ENCODE measurements at places on chromosomes 6 and 20. TPM values are rescaled to one million over a fixed set of nuclear protein-coding genes. Genes with fewer than 3 reads are reported as not detected.

- no peak for DNase-seq
These were observed 657.5 kb downstream of the RFPL4B start for GRCh38 chr6:113004470-113005270.

DNA sequence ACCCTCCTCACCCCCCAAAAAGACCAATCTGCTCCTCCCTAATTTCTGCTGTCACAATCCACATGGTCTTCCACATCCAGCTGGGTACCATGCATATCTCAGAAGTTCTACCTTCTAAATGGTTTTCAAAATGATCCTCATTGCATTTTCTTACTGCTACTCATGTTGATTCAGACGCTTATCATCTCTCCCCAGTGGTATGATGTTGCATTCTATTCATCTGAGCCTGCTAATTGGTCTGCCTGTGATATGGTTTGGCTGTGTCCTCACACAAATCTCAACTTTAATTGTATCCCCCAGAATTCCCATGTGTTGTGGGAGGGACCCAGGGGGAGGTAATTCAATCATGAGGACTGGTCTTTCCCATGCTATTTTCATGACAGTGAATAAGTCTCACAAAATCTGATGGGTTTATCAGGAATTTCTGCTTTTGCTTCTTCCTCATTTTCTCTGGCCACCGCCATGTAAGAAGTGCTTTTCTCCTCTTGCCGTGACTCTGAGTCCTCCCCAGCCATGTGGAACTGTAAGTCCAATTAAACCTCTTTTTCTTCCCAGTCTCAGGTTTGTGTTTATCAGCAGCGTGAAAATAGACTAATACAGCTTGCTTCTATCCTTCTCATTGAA lies 41.4 kb upstream of the CLIC5 start:
- DNase-seq: no peak

DNA sequence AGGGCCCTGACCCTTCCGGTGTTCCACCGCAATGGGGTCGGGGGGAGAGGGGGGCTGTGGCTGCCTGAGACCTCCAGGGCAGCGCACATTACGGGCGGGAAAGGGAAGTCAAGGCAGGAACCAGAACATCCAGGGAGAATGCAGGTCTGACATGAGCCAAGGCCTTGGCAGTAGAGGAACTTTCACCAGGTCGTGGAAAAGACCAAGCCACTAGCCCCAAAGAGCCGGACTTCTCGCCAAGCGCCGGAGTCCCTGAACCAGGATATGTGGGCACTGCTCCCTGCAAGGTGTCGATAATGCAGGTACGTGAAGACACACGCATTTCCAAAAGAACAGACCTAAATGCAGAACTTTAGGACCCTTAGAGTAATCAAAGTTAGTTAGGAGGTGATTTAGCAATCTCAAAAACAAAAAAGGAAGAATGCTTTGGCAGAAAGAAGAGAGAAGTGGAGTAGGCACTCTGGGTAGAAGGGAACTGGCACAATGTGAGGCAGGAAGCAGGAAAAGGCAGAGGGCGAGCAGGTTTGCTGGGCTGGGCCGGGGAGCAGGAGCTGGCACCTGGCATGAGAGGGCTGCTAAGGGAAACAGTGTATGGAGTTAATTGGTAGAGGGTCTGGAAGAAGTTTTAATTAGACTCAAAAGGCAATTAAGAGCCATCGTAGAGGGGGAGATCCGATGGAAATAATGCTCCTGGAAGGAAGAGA lies 14.3 kb downstream of the POU3F2 start:
- no peak for DNase-seq

DNA sequence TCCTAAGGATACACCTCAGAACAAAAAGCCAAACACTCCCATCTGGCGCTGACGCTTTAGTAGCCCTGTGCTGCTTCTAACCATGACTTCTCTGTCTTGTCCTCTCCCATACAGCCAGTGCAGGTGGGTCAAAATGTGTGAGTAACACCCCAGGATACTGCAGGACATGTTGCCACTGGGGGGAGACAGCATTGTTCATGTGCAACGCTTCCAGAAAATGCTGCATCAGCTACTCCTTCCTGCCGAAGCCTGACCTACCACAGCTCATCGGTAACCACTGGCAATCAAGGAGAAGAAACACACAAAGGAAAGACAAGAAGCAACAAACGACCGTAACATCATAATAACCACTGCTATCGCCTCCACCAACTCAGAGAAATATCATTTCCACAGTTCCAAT lies 1.4 kb downstream of the DEFB132 start:
- no peak for DNase-seq

PTP4A1 gene
- polyA plus RNA-seq: 68.5 TPM

ADGRB3 gene
- 5.1 TPM for polyA plus RNA-seq

METTL24 gene
- polyA plus RNA-seq: 12.8 TPM

GRCh38 chr6:13101409-13101808 lies 226.9 kb downstream of the TBC1D7 start:
- DNase-seq: no peak

DNA sequence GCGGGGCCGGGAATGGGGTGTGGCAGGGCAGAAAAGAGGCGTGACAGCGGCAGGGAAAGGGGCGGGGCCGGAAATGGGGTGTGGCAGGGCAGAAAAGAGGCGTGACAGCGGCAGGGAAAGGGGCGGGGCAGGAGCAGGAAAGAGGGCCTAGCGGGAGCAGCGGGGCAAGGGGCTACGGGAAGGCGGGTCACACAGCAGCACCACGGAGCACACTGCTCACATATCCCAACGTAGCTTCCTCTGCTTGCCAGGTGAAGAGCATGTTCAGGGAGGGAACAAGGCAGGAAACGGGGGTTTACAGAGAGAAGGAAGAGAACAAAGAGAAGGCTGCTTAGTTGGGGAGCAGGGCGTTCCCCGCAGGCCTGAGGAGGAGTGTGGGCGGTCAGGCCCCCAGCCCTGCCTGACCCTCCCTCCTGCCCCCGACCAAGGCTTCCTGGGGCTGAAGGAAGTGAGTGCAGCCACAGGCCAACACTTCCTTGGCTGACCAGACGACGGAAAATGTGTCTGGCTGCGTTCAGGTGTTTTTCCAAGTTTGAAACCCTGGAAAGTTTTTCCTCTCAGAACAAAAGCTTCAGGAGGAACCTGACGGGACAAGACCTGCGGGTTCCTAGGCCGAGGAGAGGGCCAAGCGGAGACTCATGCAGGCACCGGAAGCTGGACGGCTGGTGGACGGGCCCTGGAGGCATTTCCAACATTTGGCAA lies 13.8 kb downstream of the UCKL1 start:
- no peak for DNase-seq

WFDC2 gene
- 193 TPM for polyA plus RNA-seq

- DNase-seq: no peak
These were observed 58.8 kb upstream of the UNC93A start for GRCh38 chr6:167232356-167232755.

ZBTB9 gene
- 15.3 TPM for polyA plus RNA-seq

- no peak for DNase-seq
These were observed 17.0 kb downstream of the PHF20 start for GRCh38 chr20:35788796-35789195.

LAMA2 gene
- 32.8 TPM for polyA plus RNA-seq

- DNase-seq: no peak
These were observed 332.4 kb downstream of the HACE1 start for GRCh38 chr6:104527311-104527710.

UNC5CL gene
- 5.3 TPM for polyA plus RNA-seq

TCP11 gene
- 2.2 TPM for polyA plus RNA-seq

DNA sequence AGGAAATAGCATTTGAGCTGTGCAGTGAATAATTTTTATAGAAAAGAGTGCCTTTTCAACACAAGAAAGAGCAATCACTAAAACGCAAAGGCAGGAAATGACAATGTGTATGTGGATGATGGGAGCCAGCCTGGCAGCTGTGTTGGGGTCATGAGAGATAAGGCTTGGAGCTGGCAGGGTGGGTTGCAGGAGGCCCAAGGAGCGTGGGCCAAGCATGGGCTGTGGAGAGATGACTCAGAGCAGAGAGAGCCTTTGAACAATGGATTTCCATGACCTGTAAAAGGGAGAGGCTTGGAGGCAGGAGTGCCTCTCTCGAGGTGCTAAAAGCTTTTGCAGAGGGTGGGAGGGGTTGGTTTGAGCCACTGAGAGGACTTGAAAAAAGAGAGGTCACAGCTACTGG lies 6.6 kb upstream of the TBC1D7 start:
- no peak for DNase-seq

DNA sequence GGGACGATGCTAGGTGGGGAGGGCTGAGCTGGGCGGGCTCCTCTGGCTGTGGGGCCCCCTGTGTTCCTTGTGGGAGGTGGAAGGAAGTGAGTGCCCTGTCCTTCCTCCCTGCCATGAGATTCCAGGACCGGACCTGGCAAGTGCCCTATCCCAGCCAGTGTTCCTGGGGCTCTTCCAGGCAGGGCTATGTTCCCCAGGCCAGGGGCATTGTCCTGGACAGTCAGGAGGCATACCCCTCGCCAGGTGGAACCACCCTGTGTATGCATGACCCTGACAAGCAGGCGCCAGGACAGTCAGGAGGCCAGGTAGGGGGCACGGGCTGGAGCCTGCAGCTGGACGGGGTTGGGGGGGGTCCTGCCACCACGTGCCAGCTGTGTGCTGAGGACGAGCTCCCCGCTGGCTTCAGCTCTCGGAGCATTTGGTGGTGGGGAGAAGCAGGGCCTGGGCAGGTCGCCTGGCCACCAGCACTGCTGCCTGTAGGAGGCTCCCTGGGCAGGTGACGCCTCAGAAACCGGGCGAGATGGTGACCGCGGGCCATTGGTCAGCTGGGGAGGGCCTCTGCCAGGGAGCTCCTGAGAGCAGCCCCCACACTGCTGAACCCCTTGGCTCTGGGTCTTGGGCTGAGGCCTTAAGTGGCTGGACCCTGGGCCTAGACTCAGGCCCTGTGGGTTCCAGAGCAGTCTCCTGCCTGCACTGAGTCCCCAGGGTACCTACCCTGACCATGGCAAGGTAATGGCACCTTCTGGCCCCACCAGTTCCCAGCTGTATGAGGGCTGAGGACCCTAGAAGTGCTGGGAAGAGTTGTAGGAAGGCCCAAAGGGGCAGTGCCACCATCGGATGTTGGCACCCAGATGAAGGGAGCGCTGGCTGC lies 694 bp downstream of the SLC17A9 start:
- DNase-seq: no peak

DNA sequence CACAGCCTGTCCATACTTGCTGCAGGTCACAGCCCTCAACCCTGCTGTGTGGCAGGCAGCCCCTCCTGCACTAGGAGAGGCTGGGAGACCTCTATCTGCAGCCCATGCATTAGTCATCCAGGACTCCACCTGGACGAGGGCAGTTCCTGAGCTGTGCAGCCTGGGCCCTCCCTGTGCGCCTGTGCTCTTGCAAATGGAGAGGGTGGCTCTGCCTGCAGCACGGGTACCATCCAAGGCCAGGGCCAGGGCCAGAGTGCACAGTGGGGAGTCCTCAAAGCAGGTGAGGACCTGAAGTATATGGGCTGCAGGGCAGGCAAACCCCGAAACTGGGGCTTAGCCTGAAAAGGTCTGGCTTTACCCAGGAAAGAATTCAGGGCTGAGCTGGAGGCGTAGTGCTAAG lies 89.8 kb upstream of the PHACTR3 start:
- no peak for DNase-seq

C6orf141 gene
- polyA plus RNA-seq: 0.57 TPM

DNA sequence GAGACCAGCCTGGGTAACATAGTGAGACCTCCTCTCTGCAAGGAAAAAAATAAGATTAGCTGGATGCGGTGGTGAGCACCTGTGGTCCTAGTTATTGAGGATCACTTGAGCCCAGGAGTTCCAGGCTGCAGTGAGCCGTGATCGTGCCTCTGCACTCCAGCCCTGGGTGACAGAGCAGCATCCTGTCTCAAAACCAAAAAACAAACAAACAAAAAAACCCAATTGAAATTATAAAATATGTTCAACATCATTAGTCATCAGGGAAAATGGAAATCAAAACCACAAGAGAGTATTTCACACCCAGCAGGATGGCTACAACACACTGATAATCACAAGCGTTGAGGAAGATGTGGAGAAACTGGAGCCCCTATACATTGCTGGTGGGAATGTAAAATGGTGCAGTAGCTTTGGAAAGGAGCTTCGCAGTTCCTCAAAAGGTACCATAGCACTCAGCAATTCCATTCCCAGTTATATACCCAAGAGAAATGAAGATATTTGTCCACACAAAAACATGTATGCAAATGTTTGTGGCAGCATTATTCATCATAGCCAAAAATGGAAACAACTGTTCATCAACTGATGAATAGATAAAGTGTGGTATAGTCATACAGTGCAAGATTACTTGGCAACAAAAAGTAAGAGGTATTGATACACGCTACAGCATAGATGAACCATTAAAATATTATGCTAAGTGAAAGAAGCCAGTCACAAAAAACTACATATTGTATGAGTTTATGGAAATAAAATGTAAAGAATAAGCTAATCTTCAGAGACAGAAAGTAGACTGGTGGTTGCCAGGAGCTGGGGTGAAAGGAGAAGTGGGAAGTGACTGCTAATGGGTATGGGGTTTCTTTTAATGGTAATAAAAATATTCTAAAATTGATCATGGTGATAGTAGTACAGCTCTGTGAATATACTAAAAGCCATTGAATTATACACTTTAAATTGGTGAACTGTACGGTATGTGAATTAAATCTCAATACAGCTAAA lies 38.7 kb upstream of the RIPOR2 start:
- no peak for DNase-seq

GRCh38 chr6:30884521-30885480 lies 482 bp downstream of the DDR1 start:
- peak; percentile 33 for DNase-seq

GRCh38 chr6:10331334-10331968 lies 83.4 kb downstream of the TFAP2A start:
- DNase-seq: no peak

CGA gene
- polyA plus RNA-seq: 1.0 TPM

UBD gene
- 1.8 TPM for polyA plus RNA-seq

DNA sequence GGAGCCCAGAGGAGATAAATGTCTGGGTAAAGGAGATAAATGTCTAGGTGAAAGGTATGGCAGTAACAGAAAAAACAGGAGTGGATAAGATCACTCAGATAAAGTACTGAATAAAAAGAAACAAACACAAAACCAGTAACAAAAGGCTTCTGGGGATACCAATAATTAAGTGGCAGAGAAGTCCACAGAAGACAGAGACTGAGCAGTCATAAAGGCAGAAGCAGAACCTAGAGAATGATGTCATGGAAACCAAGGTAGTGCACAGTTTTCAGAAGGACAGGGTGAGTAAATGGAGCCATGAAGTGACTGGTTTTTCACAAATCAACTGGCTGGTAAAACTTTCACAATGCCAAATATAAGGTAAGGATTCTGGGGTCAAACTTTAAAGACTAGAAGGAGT lies 80.9 kb upstream of the PLN start:
- DNase-seq: no peak

Measured in right renal pelvis (tissue), 4 donors.